ENCODE measurements at places on chromosomes 11 and 22.

DNA sequence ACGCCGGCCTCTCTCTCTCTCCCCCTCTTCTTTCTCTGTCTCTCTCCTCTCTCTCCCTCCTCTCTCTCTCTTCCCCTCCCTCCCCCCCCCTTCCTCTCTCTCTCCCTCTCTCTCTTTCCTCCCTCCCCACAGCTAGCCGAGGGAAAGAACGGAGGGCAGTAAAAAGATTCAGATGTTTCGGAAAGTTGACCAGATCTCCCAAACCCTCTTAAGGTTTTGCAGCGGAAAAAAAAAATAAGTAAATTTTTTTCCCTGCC is 195 bp upstream of the ALX4 start:
- DNase-seq, result no peak

GRCh38 chr11:107676336-107677057 is 35.4 kb downstream of the SLN start:
- DNase-seq, result no peak

GRCh38 chr22:37690901-37691504 is 4.9 kb downstream of the NOL12 start:
- no peak for DNase-seq

DNA sequence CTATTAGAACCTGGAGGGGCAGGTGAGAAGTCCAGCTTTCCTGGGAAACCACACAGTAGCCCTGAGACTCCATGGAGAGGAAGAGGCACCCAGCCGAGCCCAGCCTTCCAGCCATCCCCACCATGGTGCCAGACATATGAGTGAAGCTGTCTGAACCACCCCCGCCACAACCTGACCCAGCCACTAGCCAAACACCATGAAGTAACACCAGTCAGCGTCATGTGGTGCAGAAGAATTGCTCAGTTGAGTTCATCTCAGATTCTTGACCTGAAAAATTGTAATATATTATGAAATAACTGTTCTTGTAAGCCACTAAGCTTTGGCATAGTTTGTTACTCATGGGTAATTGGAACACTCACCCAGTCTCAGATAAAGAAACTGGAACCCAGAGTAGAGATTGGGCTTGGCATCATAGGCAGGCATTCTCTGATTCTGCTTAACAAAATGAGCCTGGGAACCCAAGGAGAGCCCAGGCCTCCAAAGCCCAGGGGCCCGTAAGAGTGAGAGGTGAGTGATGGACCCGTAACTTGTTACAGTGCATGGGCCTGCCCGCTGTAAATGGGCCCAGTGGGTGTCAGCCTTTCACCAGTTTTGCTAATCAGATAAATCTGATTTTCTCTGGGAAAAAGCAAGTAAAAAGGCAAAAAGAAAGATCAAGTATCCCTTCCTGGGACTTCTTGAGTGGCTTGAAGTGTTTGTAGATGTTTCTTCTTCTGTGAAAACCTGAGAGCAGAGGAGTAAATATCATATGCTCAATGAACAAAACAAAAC is 305.5 kb downstream of the DDX10 start:
- no peak for DNase-seq

GRCh38 chr11:114262681-114263512 is 33.3 kb upstream of the NNMT start:
- no peak for DNase-seq

- no peak for DNase-seq
Observed at GRCh38 chr11:97361812-97362378, 972.1 kb downstream of the JRKL start.

DNA sequence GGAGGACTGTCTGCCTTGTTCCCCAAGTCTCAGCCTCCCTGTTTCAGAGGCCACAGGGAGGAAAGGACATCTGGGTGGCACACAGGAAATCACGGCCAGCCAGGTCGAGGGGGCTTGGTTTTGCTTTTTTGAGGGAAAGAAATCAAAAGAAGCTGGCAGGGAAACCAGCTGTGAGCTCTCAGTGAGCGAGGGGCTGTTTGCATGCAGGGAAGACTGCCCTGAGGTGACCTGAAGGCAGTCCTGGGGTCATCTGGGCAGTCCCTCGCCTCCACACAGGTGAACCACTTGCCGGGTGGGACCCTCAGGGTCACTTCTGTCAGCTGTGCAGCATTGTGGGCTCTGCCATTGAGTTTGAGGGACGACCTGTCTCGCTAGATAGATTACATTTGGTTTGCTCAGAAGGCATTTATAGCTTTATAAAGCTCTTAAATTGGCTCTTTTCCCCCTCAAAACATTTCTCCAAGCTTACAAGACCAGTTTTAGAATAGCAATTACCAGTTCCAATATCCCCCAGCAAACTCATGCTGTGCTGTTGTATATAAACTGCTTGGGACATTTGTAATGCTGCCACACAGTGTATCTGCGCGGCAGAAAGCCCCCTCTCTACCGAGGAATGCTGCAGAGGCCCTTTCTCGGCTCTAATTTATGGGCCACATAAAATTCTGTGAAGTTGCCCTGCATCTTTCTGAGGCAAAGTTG is 28.3 kb downstream of the PKNOX2 start:
- no peak for DNase-seq

Measured in NCI-H1930 (cell line).